ENCODE measurements at places on chromosomes 7 and 10.

GRCh38 chr7:36115448-36116321, 37.4 kb upstream of the EEPD1 start:
- DNase-seq = peak; percentile 94

GRCh38 chr7:88437132-88437531, 130.4 kb upstream of the STEAP4 start:
- no peak for DNase-seq

DNA sequence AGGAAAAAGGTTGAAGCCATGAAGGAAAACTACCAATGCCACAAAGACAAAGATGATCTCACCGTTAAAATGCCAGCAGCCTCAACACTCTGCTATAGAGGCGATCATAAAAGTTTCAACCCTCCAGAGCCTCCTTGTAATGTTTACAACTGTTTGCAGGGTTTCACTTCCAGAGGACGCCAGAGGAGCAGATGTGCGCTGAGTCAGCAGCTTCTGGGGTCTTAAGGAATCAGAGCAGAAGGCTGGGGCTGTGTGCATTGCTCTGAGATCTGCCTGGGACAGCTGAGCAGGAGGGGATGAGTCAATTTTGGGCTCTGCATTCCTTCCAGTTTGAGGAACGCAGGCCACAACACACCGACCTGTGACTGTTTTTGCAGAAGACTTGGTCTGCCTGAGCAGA, 98.3 kb downstream of the TMEM130 start:
- DNase-seq = peak; percentile 89

DNA sequence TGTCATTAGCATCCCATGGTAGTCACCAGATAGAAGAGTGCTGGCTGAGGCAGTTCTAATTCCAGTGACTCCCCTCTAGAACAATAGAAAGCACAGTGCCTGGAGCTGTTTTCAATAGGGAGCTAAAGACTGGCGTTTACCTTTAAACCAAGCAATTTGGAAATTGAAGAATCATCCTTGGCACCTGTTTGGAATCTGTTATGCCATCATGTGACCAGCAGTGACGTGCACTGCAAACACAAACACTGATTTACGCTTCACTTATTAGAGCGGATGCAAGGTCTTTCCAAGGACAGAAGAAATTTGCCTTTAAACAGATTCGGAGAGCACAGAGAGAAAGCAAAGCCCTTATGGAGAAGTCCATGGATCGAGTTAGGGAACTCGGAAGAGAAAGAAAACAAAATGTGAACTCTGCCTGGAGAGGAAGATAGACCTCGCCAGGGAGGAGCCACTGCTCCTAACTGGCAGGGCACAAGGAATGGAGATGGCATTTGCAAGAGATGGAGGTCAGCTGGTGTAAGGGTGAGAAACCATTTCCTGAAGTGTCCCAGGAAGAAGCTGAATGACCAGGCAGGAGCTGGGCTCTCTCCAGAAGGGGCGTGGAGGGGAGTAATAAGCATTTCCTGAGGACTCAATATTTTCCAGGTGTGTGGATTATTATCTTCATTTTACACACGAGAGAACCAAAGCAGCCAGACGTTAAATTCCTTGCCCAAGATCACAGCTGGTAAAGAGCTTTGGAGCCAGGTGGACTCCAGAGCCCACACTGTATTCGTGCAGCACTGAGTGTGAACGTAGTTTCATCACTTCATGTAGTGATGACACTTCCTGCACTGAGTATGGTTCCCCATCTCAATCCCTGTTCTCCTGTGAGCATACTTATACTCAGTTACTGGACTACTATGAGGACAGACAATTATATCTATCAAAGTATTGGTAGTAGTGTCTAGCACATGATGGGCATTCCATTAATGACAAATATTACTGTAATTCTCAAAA, 97.7 kb downstream of the CUBN start:
- DNase-seq = no peak

DNA sequence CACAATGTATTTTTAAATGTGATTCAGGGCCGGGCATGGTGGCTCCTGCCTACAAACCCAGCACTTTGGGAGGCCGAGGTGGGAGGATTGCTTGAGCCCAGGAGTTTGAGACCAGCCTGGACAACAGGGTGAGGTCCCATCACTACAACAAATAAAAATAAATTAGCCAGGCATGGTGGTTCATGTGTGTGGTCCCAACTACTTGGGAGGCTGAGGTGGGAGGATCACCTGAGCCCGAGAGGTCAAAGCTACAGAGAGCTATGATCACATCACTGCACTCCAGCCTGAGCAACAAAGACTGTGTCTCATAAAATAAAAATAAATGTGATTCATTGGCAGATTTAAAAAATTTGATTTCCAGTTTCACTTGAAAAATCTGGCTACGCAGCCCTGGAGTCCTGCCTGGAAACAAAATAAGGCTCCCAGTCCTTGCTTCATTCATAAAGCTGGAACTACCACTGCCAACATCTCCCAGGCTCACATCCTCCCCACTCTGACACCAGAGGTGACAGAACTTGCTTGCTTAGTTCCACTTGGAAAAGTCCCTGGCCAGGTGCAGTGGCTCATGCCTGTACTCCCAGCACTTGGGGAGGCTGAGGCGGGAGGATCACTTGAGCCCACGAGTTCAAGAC, 27.9 kb upstream of the SLC35G1 start:
- no peak for DNase-seq

DNA sequence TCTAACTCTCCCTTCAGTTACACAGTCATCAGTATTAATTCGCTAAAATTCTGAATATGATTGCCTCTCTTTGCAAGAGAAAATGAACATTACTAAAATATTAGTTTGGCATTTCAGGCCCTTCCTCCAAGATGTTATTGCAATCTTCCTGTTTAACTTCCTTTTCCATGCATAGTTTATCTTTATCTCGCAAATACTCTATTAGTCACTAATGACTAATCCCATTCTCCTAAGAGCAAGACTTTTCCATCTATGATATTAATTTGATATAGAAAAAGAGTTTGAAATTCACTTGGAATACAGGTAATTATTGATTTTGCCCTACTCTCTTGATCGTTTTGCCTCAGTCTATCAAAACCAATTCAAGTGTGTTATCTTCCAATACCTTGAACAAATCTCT, 41.8 kb upstream of the SEMA3A start:
- peak; percentile 22 for DNase-seq

DNA sequence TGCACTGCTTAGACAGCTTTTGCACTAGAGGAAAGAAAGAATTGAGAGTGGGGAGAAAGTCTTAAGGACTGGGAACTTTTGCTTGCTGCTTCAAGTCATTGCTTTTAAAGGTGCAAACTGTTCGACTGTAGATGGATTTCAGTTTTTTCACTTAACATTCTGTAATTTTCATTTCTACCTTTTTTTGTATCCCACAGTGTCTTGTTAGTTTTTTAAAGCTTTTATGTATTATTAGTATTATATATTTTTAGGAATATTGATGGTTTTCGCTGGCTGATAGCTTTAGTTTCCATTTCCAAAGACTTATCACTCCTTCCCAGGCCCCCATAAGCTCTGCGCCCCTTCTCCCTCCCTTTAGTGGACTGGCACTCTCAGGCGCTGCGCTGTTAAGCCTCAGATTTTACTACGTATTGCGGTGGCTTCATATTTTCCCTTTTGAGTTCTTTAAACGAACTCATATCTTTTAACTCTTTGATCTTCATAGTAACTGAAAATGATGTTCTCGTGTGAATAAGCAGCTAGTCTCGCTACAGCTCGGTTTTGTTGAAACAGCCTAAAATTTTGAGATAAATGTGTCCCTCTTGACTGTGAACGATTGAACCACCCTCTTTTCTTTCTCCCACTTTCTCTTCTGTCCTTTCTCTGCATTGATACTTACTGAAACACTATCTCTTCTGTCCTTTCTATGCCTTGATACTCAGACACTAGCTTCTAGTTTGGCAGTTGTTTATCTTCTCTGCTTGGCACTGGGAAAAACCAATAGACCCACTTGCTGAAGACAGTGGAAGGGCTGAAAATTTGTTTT, 2.5 kb upstream of the ETV1 start:
- DNase-seq = no peak

GRCh38 chr7:104124469-104124868, 83.3 kb downstream of the ORC5 start:
- no peak for DNase-seq

DNA sequence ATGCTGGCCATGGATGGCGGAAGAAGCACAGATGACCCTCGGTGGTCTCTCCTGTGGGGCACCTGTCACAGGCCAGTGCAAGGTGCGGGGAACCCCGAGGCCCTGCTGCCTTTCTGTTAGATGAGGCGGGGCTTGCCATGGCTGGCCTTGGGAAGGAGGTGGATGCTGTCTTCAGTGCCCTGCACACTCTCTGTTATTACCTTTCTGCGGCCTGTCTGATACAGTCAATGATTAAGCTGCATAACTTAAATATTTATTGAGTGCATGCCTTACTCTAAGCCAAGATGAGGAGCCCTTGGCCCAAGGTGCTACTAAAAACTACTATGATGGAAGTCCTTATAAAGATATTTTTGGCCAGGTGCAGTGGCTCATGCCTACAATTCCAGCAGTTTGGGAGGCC, 36.7 kb upstream of the MNX1 start:
- no peak for DNase-seq

- DNase-seq = no peak
Measured at GRCh38 chr10:77151408-77151807, 486.2 kb downstream of the KCNMA1 start.

Data from AG10803 (cell line).